Sigmoid colon (tissue), 7 donors: ENCODE measurements at places on chromosomes 11 and 22.

DNA sequence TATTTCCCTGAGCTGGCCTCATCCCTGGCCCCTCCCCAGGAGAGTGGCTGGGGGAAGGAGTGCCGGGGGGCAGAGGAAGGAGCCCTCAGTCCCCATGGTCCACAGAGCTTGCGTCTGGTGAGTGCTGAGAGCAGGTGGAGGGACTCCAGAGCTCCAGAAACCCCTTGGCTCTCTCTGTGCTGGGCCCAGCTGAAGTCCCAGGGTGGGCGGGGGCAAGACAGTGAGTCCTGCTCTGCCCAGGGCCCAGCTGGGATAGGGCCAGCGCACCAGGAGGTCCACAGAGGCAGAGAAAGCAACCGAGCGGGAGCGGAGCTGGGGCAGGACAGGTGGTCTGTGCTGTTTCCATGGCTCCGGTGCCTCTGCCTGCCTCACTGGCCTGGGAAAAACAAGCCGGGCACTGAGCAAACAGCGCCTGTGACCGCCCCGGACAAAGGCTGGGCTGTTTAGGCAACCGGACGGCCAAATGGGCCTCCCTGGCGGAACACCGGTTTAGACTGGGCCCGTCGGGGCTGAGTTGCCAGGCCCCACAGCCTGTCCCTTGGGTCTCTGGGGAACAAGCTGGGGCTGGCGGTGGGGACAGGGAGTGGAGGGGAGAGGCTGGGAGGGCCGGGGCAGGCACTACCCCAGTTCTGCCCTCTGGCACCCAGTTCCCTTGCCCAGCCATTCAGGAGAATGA is 34.1 kb upstream of the WNT7B start:
- DNase-seq: peak; percentile 73

DNA sequence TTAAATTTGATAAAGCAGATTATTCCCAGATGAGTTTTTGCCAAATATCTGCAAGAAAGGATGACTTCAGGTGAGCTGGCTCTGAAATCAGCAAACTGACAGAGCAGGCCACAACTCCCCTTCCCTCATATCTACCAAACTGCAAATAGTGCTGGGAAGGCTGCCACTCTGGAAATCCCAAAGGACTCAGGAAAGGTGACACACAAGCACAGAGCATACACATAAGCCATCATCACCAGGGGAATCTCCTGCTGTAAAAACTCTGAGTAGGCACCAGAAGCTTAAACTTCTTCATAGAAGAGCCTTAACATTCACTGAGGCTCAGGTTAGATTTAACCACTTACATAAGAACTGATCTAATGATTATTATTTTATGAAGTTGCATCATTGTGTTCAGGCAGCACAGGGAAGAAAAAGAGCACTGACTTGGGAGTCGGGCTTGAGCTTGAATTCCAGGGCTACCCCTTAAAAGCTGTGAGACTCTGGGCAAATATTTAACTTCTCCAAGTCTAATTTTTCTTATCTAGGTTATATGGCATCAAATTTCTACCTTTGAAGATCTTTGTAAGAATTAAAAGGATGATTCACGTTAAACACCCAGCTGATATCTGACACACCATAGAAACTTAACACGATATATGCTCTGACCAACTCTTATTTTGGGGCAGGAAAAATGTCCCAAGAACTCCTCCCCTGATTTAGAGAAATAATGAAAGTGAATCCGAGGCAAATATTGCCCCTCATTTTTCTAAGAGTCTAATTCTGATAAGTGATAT is 15.0 kb downstream of the SYTL2 start:
- DNase-seq: no peak

DNA sequence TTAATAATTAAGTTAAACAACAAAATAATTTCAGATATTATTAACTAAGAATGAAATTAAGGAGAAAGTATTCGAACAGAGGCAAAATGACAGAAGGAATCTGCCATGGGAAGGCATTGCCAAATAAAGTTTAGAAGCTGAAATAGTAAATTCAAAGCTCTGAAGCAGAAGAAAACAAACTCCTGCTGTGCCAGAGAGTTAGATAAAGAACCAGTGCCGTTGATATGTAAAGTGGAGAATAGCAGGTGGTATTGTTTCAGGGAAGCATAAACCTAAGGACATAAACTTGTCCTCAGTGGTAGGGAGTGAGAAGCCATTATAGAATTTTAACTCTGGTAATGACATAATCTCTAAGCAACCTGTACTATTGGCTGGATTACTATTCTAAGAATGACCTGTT is 2.7 kb upstream of the HBG2 start:
- no peak for DNase-seq

DNA sequence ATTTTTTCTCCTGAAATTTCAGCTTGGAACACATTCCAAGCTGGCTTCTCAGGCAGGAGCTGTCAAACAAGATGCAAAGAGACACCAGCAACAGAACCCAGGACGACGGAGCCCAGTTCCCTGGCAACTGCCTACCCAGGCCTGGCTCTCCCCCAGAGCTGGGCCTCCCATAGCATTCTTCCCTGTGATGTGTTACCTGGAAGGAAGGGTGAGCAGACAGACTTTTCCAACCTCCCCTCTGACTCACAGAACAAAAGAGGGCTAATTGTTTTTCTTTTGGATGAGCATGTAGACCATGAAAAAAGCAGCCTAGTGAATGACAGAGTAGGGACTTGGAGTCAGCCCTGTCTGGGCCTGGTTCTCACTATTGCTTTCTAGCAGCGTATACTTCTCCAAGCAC is 55.3 kb upstream of the BMAL1 start:
- no peak for DNase-seq

DNA sequence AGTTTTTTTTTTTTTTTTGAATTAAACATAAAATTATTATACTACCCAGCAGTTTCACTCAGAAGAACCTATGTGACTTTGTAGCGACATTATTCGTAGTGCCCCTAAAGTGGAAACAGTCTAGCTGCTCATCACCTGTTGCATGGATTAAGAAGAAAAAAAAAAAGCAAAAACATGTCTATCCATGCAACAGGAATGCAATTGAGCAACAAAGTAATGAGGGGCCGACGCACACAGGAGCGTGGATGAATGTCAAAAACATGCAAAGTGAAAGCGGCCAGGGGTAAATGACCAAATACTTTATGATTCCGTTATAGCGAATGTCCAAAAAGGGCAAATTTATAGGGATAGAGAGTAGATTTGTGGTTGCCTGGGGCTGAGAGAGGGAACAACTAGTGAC is 16.3 kb downstream of the MYO18B start:
- no peak for DNase-seq
